HFFc6 (cell line): ENCODE measurements at places on chromosomes 12 and 14. TPM values are rescaled to one million over a fixed set of nuclear protein-coding genes. Genes with fewer than 3 reads are reported as not detected.

Gene LIN7A
- total RNA-seq: 14.8 to 23.4 TPM (median 15.8 TPM) in 3 replicates

Gene DIO2
- total RNA-seq: 76.7 and 105 TPM in 2 replicates

GRCh38 chr12:29224572-29224971 is 75.5 kb downstream of the FAR2 start:
- H3K4me3 ChIP-seq: no peak overlapping the region; the same call in 1 of the 2 replicates
- peaks cover 10% of the 10 kb centered on the region; the same call in 1 of the 2 replicates for H3K4me1 ChIP-seq
- no peaks in the 10 kb centered on the region; the same call in 1 of the 2 replicates for H3K36me3 ChIP-seq
- no peak for DNase-seq

Gene PLEKHD1
- total RNA-seq: not detected in 3 replicates

Gene SOAT2
- total RNA-seq: 0.12 to 0.22 TPM (median 0.12 TPM) in 3 replicates

Gene CLECL1
- not detected in 3 replicates for total RNA-seq

Gene KLRC2
- total RNA-seq: not detected in 3 replicates

DNA sequence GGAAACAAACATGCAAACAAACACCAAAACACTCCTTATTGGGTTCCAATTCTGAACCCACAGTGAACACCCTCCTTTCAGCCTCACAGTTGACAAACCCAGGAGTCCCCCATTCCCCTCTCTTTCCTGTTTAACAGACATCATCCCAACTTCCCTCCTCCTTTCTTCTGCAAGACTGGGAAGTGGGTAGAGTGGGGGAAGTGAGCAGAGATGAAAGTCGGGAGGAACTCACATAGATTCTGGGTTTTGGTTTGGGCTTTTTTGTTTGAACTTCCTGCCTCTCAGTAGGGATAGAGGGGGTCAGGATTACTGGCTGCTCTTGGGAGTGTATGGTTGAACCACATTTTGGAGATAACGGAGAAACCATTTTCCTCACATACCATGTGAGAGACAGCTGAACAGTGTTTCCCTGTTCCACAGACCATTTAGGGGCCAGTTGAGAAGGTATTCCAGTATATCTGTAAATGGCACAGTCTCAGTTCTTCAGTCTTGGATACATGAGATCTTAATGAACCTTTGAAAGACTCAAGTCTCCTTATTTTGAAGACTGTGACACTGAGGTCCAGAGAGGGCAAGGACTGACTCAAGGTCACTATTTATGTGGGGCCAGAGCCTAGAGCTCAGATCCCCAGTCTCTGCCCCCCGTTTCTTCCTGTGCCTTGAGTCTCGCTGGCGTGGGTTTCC is 3.9 kb upstream of the GPR84 start:
- no peak for DNase-seq
- H3K36me3 ChIP-seq: no peaks in the 10 kb centered on the region
- H3K4me3 ChIP-seq: peak overlapping the region; percentile 76
- peaks cover 48% of the 10 kb centered on the region for H3K4me1 ChIP-seq

Gene TXNDC16
- 1.5 to 1.8 TPM (median 1.8 TPM) in 3 replicates for total RNA-seq

DNA sequence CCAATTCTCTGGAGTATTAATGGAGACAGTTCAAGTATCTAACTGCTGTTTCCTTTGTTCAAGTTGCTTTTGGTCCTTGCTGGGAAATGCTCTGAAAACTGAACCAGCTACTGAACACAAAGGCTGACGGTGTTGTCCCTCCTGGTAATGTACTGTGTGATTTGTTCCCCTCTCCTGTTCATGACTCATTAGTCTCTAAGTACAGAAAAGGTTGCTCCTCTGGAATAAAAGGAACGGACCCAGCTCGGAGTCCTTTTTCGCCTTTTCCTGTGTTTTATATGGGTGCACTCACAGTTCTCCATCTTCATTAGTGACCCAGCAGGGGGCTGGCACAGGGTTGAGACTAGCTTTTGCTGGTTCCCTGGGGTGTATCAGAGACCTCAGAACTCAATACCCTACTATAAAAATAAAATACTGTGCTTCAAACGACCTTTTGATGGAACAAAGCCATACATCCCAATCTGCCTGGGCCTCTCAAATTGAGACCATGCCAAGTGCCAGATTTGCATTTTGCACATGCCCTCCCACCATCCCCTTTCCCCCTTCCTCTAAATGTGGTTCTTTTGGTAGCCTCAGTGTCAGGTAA is 269.7 kb downstream of the RAD51B start:
- peaks cover 7% of the 10 kb centered on the region for H3K36me3 ChIP-seq
- H3K4me3 ChIP-seq: no peak overlapping the region
- DNase-seq: peak; percentile 8
- peak overlapping the region; percentile 18 for H3K27ac ChIP-seq
- peaks cover 17% of the 10 kb centered on the region for H3K4me1 ChIP-seq

Gene STON2
- total RNA-seq: not detected in 3 replicates

DNA sequence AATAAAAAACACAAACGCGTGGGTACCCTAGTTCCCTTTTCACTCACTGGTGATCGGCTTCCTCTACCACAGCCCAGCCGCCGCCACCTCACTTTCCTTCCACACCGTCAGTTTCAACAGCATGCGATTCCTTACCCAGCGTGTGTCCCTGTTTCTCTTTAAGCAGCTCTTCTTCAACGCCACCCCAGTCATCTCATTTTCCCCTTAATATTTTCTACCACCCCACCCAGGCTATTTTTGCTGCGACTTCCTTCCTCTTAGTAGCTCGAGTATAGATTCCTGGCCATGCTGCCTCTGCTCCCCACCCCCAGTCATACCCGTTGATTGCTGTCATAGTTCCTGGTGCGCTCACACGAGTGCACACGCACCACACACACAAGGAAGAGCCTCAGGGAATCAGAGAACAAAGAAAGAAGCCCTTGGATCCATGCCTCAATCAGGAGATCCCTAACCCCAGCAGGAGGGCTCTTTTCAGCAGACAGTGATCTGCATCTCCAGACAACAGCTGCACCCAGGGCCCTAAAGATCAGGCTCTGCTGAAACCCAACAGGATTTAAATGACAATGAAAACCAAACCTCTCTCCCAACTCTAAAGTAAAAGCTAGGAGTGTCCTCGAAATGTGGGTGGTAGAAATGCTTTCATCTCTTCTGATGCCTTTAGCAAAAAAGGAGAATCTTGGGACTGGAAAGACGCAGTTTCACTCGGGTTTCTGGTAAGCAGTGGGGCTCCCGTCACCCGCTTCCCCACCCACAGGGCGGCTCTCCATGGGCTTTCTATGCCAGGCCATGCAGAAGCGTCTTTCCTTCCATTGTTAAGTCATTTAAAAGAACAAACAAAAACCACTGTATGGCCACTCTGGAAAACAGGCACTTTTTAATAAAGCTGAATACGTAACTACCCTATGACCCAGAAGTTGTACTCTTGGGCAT is 23.8 kb downstream of the VPS37B start:
- peaks cover 18% of the 10 kb centered on the region for H3K36me3 ChIP-seq
- peak overlapping the region; percentile 92 for H3K4me3 ChIP-seq
- peak; percentile 78 for DNase-seq
- peak overlapping the region; percentile 97 for H3K27ac ChIP-seq
- no peaks in the 10 kb centered on the region for H3K27me3 ChIP-seq

DNA sequence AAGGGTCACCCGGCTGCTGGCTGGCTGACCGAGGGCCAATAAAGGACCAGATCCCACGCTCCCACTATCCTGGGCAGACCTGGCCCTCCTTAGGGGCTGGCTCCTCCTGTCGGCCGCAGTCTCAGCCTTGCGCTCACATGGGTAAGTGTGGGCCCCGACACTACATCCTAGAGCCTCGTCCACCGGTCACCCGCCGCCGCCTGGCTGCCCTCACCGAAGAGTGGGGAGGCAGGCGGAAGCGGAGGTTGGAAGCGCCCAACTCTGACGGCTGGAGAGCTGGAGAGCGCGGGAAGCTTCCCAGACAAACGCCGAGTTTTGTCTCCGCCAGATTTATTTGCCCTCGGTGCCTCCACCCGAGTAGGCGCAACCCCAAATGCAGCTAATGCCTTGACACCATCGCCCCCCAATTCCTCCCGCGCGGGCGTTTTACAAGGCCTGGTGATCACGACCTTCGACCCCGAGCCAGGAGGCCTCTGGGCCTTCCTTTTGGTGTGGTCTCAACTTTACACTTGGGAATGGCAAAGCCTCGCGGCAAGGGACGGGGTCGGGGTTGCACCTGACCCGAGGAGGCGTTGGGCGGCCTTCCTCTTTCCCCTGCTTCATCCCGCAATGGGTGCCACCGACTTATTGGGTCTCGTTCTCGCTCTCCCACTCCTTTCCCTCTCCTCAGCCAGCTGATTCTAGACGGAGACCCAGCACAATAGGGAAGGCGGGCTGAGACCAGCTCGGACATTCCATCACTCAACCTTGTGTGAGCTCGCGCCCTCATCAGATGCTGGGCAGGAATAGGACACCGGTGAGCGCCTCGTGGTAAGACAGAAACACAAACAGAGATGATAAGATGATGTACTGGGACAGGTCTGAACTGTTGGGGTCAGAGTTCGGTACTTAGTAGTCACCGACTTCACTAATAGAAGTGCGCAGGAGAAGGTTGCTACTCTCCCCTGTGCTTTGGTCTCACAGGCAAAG is 78.3 kb upstream of the ANO4 start:
- no peak overlapping the region for H3K4me3 ChIP-seq
- no peak for DNase-seq
- H3K4me1 ChIP-seq: no peaks in the 10 kb centered on the region
- H3K27ac ChIP-seq: no peak overlapping the region
- no peaks in the 10 kb centered on the region for H3K36me3 ChIP-seq

- no peak for DNase-seq
- H3K36me3 ChIP-seq: peaks cover 6% of the 10 kb centered on the region; the same call in 1 of the 2 replicates
- no peak overlapping the region for H3K4me3 ChIP-seq
- no peaks in the 10 kb centered on the region for H3K27me3 ChIP-seq
- no peak overlapping the region for H3K27ac ChIP-seq
- H3K4me1 ChIP-seq: peaks cover 19% of the 10 kb centered on the region
Measured at GRCh38 chr14:67010602-67011001, 178.6 kb upstream of the GARIN2 start.

DNA sequence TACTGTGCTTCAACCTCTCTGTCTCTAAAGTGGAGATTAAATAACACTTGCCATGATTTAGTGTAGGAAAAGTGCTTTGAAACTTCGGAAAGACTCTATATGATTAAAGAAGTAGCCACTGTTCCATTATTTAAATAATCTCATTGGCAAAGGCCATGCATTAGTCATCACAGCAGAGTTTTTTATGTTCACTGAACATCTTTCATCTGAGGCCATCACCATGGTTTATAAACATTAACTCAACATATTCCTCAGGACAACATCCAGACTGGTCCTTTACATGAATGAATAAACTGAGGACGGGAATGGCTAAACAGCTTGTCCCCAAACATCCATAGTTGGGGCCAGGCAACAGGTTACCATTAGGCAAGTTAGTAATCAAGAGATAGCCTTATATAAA is 124.6 kb upstream of the FRMD6 start:
- peak overlapping the region; percentile 94 for H3K27ac ChIP-seq
- peak; percentile 68 for DNase-seq
- H3K27me3 ChIP-seq: no peaks in the 10 kb centered on the region

DNA sequence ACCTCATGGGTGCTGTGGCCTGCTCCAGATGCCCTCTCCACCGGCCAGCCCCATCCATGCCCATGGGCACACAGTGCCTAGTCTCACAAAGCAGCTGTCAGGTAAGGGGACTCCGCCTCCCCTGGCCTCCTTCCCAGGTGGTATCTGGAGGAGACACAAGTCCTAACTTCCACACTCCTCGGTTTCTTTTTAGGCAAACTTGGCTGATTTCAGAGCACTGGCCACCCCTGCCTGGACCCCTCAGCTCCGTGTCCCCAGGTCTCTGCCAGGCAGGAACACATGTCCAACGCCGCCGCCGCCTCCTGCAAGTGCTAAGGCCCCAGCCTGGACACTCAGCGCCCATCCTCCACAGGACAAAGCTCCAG is 324.1 kb upstream of the DIO3 start:
- H3K27ac ChIP-seq: no peak overlapping the region
- H3K4me3 ChIP-seq: no peak overlapping the region
- peaks cover 19% of the 10 kb centered on the region for H3K27me3 ChIP-seq
- H3K4me1 ChIP-seq: no peaks in the 10 kb centered on the region

- peaks cover 41% of the 10 kb centered on the region for H3K4me1 ChIP-seq
- no peaks in the 10 kb centered on the region; the same call in 1 of the 2 replicates for H3K36me3 ChIP-seq
- peak overlapping the region; percentile 89 for H3K27ac ChIP-seq
- DNase-seq: no peak
Measured at GRCh38 chr14:93331728-93332396, 974 bp downstream of the BTBD7 start.

- no peaks in the 10 kb centered on the region for H3K36me3 ChIP-seq
- DNase-seq: no peak
- H3K27me3 ChIP-seq: no peaks in the 10 kb centered on the region; the same call in 1 of the 2 replicates
- H3K4me1 ChIP-seq: no peaks in the 10 kb centered on the region
Measured at GRCh38 chr14:97033556-97034081, 236.4 kb downstream of the VRK1 start.

DNA sequence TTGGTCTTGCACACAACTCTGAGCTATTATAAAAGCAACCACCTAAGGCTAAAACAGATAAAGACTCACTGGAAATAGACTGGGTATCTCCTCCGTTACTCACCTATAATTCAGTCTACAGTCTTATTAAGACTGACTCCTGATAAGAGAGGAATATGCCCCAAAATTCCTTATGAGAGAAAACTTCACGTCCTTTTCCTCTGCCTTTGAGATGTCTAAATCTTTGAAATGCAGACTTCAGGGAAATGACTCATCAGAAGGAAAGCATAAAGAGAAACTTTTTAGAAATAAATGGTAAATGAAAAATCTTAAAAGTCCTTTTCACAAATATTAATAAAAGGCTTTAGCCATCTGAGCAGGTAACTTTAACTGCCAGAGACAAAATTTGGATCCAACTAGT is 187.5 kb upstream of the RTL1 start:
- H3K4me1 ChIP-seq: 0 out of 2 replicates have a peak, but pooled peaks cover 5% of the 10 kb centered on the region
- H3K36me3 ChIP-seq: no peaks in the 10 kb centered on the region
- peaks cover 8% of the 10 kb centered on the region for H3K27me3 ChIP-seq
- H3K4me3 ChIP-seq: no peak overlapping the region

Gene RNASE8
- not detected in 3 replicates for total RNA-seq

DNA sequence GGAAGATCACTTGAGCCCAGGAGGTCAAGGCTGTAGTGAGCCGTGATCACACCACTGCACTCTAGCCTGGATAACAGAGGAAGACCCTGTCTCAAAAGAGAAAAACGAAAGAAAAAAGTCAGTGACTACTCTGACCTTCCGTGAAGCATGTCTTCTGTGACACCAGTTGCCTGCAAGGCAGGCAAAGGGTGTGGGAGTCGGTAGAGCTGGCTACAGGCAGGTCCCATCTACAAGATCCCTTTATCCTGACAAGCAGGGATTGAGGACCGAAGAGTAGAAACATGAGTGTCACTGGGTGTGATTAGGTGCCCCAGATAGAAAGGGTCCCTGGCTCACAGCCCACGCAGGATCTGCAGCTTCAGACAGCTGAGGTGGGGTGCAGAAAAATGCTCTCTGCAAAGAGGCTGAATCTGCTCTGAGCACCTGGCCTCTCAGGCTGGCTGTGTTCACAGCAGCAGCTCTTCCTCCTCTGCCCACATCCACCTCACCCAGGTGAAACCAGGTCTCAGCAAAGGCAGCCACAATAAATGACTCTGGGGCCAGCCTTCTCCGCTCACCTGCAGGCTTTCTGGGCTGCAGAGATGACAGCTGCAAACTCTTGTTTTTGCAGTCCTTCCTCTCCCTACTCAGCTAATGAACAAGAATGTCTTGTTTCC is 28.6 kb upstream of the HSP90B1 start:
- no peaks in the 10 kb centered on the region for H3K36me3 ChIP-seq
- no peak for DNase-seq
- peaks cover 6% of the 10 kb centered on the region; the same call in 1 of the 2 replicates for H3K4me1 ChIP-seq
- H3K27me3 ChIP-seq: peaks cover 9% of the 10 kb centered on the region
- H3K4me3 ChIP-seq: no peak overlapping the region

Gene PRB2
- total RNA-seq: not detected in 2 replicates

GRCh38 chr12:48151103-48151771 is 6.1 kb downstream of the ASB8 start:
- no peak for DNase-seq
- H3K4me1 ChIP-seq: peaks cover 25% of the 10 kb centered on the region
- H3K27ac ChIP-seq: 0 out of 2 replicates have a peak overlapping the region, but pooled peaks have one; percentile 24
- H3K4me3 ChIP-seq: no peak overlapping the region
